ENCODE measurements at places on chromosomes 1 and 21. TPM values are rescaled to one million over a fixed set of nuclear protein-coding genes. Genes with fewer than 3 reads are reported as not detected.

GRCh38 chr1:235161685-235162327 lies 756 bp upstream of the RBM34 start:
- no peak for DNase-seq

- DNase-seq, result no peak
Measured at GRCh38 chr21:21466752-21467151, 468.5 kb downstream of the NCAM2 start.

- no peak for DNase-seq
Measured at GRCh38 chr1:1156140-1157032, 17.3 kb upstream of the TTLL10 start.

- no peak for DNase-seq
Measured at GRCh38 chr1:21845646-21846641, 33.9 kb downstream of the LDLRAD2 start.

DNA sequence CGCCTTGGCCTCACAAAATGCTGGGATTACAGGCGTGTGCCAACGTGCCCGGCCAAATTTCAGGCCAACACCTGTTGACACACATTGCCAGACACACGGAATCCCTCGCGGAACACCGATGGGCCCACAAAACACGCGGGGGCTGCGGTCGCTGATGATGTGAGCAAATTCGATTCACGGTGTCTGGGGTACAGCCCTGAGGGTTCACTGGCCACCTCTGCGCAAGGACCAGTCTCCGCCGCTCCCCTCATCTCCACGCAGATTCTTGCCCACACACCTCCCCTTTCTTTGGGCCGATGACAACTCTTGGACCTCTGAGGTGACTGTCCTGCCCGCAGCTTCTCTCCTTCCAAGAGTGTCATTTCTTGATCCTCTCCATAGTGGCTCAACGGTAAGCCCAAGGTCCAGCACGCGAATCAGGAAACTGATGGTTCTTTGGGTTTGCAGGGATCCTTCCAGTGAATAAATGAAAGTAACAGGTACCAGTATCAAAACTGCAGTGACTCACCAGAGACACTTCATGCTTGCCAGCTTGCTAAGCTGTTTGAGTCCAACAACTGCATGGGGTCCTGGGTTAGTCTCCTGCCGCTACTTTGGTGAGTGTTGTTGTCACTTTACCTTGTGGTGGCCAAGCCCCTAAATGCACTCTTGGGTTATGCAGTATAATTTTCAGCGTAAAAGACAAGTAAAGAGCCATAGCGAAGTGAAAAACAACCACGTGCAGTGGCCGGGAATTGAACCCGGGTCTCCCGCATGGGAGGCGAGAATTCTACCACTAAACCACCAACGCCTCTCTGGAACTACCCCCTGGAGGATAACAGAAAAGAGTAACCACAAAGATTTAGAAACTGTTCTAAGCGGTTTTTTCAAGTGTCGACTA lies 11.0 kb upstream of the RNU1-3 start:
- DNase-seq, result no peak

DNA sequence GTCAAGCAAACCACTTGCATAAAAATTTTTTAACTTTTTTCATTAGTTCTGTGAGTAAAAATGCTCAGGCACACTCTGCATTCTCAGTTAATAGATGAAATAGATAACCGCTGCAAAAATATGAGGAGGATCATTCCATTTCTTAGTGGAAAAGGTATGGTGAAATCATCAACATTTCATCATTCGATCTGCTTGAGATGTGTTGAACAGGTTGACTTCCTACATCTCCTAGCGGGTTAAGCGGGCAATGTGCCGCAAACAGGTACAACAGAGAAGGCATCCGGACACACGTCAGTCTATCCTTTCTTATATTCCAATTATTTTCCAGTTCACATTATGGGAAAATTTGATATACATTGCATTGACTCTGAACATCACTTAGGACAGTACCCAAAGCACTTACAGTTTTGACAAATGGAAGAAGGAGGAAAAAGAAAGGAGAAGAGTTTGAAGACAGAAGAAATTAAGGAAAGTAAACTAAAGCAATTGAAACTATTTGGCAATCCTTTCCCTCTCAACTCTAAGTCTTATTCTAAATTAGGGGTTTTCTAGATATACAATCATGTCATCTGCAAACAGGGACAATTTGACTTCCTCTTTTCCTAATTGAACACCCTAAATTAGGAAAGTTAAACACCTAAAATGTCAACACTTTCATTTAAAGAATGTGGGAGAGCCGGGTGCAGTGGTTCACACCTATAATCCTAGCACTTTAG lies 33.5 kb downstream of the NIBAN1 start:
- DNase-seq, result no peak

HEYL gene
- total RNA-seq, result 11.7 TPM

CELF3 gene
- not detected for total RNA-seq

GJB4 gene
- total RNA-seq, result not detected

NTNG1 gene
- 1.5 TPM for total RNA-seq
